ENCODE measurements at places on chromosomes 2 and 18.
A peak's percentile ranks its signal among the peaks of the same experiment; 100 is the strongest.

DNA sequence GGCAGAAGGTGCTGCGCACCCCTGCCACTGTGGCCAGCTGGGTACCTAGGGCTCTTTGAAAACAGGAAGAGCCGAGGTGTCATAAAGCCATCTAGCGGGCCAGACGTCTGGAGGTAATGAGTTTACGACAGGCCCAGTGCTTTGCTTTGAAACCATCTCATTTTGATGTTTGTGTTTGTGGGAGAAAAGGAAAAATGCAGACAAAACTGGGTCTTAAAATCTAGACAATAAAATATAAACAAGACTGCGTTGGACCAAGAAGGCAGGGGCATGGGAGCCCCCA is 3.2 kb downstream of the HOXD9 start:
- DNase-seq: no peak

- DNase-seq: no peak
Measured at GRCh38 chr2:240351826-240352426, 83.5 kb upstream of the GPC1 start.

DNA sequence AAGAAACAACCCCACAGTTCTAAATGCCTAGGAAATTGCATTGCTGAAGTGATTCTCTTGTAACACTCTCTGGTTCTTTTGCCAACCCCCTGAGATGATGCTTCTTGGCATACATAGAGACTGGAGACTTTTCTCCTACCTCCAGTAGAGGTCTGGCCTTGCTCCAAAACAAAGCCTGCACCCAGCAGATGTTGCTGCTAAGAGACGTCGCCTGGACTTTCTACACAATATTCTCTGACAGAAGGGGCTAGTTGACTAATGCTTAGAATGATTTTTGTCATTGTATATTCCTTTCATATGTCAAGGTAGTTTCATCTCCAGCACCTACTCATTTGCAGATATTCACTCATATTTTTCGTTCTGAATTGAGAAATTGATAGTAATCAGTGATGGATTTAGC is 24.6 kb downstream of the SOWAHC start:
- no peak for DNase-seq

GRCh38 chr2:164523726-164524125 is 97.6 kb downstream of the GRB14 start:
- DNase-seq: no peak

DNA sequence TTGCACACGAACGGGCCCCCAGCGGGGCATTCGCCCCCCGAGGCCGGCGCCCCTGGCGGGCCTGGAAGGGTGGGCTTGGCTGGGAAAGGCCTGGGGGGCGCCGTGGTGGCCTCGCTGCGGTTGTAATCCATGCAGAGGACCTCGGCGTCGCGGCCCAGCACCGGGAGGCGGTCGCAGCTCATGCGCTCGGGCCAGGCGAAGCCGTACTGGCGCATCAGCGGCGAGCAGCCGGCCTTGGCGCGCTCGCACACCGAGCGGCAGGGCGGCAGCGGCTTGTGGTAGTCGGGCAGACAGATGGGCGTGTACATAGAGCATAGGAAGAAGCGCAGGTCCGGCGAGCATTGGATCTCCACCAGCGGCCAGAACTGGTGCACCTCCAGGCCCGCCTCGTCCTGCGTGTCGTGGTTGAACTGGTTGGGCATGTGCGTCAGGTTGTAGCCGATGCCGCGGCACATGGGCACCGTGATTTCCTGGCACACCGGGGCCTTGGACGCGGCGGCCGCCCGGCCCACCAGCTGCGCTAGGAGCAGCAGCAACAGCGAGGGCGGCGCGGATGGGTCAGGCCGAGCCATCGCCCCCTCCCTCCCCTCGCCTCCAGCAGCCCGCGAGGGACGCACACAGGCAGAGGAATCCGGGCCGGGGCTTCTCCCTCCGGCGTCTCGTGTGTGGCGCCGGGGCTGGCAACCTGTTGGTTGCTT is 1.4 kb downstream of the FZD5 start:
- no peak for DNase-seq

- DNase-seq: no peak
Measured at GRCh38 chr2:98901291-98901690, 34.7 kb downstream of the CRACDL start.

GRCh38 chr18:47970664-47971531 is 40.4 kb upstream of the SMAD2 start:
- no peak for DNase-seq

DNA sequence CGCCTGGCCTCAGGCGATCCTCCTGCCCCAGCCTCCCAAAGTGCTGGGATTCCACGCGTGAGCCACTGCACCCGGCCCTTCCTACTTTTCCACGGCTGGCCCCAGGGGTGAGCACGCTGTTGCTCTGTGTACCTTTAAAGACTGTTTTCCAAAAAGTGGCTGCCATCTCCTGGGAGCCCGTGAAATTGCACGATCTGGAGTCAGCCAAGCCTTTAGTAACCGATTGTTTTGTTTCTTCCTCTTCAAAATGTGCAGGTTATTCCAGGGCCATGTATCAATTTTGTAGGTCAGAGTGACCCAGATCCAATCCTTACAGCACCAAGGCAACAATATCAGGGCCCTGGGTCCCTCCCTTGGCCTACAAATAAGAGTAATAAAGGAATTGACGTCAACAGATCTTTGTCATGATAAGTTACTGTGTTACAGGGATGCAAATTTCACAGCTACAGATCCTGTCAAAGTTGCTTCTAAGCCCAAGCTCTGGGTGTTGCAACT is 135.6 kb upstream of the ZNF236 start:
- DNase-seq: no peak

DNA sequence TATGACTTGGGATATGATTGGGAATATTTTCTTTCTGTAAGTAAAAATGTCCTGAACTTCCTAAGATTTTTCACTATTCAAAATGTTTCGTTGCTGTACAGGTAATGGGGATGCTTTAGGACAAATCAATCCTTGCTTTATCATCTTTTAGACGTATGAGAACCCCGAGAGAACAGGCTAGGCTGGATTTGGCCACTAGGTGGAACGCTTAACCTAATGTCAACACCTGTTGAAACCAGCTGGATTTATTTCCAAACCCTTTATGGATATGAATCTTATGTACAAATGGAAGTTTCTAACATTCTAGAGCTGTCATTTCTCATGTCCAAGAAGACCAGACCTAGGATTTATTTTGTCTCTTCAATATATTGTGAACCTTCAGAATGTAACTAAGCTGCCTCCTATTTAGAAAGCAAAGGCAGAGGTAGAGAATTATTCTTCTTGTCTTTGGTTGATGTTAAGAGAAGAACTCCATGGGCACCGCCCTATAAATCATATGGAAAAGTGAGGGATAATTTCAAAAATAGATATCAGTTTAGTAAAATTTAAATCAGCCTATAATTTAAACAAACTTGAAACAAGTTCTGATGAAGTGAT is 96.7 kb downstream of the PMAIP1 start:
- no peak for DNase-seq

DNA sequence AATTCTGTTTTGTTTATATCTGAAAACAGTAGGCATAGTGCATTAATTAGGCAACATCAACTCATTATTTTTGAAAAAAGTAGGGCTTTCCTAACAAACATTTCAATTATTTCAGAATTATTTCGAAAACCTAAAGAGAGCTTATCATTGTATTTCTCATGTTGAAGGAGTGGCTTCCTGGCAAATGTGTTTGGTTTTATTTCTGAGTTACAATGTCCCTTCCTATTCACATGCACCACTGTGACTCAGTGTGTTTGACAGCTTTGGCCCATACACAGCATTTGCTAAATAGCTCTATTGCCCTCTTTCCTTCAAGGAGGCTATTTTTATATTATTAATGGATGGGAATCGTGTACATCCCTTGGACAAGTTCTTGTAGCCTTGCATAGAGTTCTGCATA is 205.9 kb downstream of the PTGR3 start:
- DNase-seq: no peak

DNA sequence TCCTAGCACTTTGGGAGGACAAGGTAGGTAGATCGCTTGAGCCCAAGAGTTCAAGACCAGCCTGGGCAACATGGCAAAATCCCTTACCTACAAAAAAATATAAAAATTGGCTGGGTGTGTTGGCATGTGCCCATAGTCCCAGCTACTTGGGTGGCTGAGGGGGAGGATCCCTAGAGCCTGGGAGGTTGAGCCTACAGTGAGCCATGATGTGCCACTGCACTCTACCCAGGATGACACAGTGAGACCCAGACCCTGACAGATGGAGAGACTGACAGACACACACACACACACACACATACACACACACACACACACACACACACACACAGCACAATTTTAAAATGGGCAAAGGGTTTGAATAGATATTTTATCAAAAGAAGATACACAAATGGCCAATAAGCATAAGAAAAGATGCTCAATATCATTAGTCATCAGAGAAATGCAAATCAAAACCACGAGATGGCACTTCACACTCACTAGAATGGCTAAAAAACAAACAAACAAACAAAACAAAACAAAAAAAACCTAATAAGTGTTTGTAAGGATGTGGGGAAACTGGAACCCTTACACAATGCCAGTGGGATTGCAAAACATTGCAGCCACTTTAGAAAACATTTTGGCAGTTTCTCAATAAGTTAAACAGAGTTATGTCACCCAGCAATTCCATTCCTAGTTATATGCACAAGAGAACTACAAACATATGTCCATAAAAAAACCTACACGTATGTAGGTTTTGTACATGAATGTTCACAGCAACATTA is 42.3 kb downstream of the BAZ2B start:
- no peak for DNase-seq

GRCh38 chr2:78486565-78486964 is 538.9 kb upstream of the REG3G start:
- no peak for DNase-seq

GRCh38 chr2:120867290-120868241 is 131.9 kb downstream of the GLI2 start:
- no peak for DNase-seq

GRCh38 chr2:64462940-64463700 is 9.2 kb downstream of the LGALSL start:
- DNase-seq: no peak

DNA sequence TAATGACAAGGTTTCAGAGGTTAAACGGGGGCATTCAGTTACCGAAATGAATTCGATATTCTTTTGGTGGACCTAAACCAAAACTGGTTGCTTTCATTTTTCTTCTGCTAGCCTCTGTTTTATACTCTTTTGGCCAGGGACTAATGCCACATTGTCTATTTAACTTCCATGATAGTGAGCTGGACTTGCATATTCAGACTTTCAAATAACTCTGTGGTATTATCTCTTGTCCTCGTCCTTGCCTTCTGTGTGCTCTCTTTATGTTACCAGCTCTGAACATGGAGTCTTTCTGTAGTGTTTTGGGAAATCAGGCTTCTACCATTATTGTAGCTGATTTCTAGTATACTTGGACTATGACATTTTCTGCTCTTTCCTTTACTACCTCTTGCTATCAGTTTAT is 75.1 kb downstream of the CCDC102B start:
- DNase-seq: no peak

DNA sequence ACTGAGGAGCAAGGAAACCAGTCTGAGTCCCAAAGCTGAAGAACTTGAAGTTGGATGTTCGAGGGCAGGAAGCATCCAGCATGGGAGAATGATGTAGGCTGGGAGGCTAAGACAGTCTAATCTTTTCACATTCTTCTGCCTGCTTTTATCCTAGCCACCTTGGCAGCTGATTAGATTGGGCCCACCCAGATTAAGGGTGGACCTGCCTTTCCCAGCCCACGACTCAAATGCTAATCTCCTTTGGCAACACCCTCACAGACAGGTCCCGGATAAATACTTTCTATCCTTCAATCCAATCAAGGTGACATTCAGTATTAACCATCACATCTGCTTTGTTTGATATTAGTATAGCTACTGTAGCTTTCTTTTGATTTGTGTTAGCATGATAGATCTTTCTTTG is 27.1 kb downstream of the VRK2 start:
- no peak for DNase-seq

- no peak for DNase-seq
Measured at GRCh38 chr2:46485002-46485401, 5.6 kb downstream of the TMEM247 start.

- peak; percentile 52 for DNase-seq
Measured at GRCh38 chr2:193695367-193695766, 1500.6 kb upstream of the TMEFF2 start.

DNA sequence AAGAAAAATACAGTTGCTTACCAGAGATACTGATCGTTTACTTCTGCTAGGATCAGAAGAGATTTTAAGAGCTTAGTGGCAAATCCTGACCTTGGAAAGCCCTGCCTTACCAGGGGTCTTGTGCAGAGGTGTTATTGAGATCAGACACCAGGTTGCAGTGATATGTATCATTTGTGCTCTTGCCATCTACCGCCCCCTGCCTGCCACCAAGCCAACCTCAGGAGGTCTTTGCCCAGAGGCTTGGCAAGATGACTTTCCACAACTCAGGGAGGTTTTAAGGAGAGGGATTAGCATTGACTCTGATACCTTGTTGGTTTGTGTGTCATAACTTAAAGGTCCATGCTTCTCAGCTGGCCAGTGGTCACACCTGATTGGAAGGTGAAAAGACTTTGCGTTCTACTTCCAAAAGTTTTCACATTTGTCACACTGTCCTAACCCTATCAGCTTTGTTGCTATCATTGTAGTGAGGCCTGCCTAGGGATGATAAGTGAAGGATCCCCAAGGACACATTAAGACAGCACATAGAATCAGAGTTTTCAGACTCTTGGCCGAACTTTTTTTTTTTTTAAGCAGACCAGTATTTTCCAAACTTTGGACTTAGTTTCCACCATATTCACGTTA is 46.2 kb upstream of the MGAT5 start:
- no peak for DNase-seq

- DNase-seq: no peak
Measured at GRCh38 chr2:167258712-167259111, 370.4 kb downstream of the XIRP2 start.

DNA sequence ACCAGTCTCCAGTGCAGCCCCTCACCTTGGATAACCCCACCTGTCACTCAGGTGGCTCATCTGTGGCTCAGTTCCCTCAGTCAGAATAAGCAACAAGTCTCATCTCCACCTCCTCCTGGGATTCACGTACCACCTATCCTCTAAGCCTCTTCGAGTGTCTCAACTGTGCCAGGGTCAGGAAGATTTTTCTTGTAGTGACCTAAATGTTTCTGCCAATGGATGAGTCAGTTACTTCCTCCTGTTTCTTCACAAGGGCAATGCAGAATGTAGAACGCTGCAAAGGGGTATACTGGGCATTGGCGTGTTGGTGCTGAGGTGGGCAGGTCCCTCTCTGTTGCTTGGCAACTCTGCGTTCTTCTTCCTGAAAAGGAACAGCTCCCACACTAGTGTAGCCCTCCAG is 213.3 kb upstream of the CXCR4 start:
- no peak for DNase-seq

DNA sequence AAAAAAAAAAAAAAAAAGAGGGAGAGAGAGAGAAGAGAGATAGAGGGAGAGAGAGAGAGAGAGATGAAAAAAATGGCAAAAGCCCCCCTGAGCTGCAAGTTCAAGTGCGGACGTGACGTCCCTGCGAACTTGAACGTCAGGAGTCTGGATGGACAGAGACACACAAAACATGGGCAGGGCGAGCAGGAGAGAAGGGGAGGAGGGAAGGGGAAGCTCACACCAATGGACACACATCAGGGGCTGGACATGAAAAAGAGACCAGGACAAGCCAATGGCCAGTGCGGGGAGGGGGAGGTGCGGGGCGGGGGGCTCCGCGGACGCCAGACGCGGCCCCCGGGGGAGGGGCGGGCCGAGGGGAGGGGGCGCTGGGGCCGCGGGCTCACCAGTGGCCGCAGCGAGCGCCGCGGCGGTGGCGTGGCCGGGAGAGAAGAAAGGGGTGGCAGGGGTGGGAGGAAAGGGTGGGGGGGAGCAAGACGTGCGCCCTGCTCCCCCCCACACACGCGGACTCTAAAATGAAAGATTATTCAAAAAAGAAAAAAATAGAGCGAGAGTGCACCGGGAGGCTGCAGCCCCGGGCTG is at the start of gene BCL11A:
TSS of gene BCL11A (minus strand) at position 160 of the 579 bp plus-strand sequence. CDS start 384 bp downstream, outside the sequence.
- DNase-seq: no peak
